ENCODE measurements at places on chromosomes 12 and 14.

DNA sequence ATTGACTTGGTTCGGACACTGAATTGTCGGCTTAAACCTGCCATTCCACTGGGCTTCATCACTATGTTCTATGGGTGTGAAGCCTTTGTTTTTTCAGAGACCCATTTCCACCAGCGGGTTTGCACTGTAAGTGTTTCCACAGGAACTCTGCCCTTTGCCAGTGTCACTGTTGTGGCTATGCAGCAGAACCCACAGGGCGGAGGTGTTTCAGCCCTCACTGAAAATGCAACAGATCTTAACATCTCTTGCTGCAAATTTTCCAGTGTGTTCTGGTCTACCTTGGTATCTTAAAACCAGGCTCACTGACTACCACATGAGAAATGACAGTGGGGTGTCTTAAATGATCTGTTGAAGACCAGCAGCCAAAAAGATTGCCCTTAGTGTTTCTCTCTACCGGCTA lies 21.1 kb downstream of the PRKCH start:
- DNase-seq: no peak

GRCh38 chr12:53703756-53704155 lies 23.5 kb downstream of the CALCOCO1 start:
- DNase-seq: peak; percentile 79

GRCh38 chr12:84732828-84733340 lies 179.7 kb downstream of the SLC6A15 start:
- no peak for DNase-seq

- DNase-seq: peak; percentile 62
Observed at GRCh38 chr12:12159988-12160387, 89.2 kb downstream of the BCL2L14 start.

DNA sequence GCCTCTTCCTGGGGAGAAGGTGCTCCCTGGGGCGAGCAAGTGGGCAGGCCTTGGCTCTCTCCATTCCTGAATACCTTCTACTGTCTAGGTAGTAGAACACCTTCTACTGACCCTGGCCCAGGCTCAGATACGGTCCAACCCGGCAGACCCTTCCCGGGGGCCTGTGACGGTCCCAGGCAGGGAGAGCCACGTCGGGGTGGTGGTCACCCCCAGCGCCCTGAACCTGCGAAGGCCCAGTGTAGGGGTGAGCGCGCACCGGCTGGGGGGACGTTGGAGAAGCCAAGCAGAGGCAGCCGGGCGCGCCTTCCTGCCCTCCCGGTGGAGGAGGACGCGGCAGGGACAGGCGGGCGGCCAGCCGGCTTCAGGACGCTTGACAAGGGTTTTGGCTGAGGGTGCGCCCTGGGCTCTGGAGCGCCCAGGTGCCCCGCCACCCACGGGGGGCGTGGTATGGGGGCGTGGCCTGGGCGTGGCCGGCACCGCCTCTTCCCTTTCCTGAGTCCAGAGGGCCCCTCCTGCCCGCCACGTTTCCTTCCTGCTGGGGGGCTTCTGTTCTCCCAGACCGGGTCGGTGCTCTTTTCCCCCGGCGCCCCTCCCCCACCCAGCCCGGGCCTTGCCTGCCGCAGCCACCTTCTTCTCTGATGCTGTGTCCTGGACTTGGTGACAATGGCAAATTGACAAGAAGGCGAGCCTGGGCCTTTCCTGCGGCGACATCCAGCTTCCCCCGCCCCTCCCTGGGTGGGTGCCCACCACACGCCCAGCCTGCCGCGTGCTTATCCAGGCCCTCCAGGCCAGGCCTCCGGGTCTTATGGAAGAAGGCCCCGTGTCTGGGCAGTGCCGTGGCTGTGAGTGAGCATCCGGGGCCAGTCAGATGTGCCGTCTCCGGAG lies 24.5 kb upstream of the PPP1R13B start:
- DNase-seq: no peak

GRCh38 chr14:22997676-22998323 lies 12.1 kb downstream of the C14orf93 start:
- no peak for DNase-seq

DNA sequence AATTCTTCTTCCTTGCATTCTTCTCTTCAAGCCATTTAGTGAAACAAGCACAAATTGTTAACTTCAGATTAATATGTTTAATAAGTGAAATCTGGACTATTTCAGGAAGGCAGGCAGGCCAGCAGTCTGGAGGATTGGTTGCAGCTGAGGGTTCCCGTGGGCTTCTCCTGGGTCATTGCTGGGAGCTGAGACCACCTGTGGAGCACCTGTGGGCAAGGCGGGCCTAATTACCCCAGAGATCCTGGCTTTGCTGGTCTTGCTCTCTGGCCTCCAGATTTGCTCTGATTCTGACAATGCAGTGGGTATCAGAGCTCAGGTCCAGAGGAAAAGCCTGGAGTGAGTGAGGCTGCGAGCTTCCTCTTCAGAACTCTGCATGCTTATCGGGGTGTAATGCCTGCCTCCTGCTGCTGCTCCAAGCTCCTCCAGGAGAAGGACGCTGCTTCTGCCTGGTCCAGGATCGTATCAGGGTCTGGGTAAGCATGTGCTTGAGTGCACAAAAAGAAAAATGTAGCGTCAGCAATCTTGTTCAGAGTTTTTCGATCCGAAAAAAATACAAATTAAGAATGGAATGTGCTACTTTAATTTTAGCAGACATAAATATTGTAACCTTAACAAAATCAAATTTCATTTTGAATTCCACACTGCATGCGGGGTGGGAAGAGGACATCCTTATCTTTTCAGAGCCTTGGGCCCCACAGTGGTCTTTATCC lies 93.8 kb downstream of the TMEM30B start:
- no peak for DNase-seq

- DNase-seq: no peak
Observed at GRCh38 chr14:25090256-25090655, 40.3 kb upstream of the STXBP6 start.

GRCh38 chr12:94676031-94676641 lies 25.8 kb upstream of the TMCC3 start:
- no peak for DNase-seq

- DNase-seq: no peak
Observed at GRCh38 chr12:62294378-62294777, 34.2 kb downstream of the USP15 start.

GRCh38 chr14:100873096-100873482 lies 30.4 kb downstream of the RTL1 start:
- no peak for DNase-seq

DNA sequence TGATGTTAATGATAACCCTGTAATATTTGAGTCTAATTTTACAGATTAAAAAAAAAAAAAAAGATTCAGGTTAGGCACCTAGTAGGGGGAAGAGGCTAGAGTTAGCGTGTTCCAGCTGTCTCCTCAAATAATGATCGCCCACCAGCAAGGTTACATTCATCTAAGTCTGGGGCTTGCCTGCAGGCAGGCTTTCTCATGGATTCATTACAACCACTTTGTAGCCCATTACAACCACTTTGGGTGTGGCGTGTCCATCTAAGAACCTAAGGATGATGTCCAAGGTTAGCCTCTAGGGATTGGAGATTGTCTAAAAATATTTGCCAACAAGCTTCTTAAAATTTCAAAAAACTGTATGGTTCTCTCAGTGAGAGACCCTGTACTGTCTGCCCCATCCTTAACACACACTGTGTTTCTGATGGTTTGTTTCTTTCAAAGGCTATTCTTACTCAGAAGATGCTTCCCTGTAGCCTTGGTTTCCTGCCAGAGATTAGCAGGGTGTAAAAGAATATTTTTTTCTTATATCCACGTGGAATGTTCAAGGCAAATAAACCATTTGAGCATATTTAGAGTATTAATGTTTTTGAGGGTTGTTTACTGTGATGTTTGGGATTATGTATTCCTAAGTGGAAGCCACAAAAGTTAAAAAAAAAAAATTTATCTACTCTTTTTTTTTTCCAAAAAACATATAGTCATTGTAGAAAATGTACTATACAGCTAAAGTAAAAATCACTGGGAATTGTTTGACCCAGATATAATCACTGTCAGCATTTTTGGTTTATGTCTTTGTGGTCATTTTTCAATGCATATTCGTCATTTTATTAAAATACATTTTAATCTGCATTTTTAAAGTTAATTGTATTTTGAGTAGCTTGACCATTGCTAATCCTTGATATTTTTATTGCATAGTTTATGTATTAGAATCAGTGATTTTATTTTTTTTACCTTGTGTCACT lies 1.7 kb downstream of the DYNC1H1 start:
- peak; percentile 31 for DNase-seq

DNA sequence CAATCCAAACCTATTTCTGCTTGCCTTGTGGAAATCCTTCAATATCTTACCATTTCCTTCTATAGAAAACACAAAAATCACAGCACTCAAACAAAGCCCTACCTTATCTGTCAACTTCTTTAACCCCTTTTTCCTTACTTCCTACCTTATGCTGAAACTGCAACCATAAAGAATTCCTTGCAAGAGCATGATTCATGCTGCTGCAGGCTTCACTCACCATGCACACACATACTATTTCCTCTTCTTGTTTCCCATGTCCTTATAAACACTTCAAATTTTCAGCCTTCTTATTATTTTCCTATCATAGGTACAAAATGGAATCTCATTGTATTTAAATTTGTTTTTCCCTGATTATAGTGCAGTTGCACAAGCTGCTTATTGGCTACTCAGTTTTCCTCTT lies 23.3 kb downstream of the LMNTD1 start:
- DNase-seq: peak; percentile 36

GRCh38 chr12:29769162-29769858 lies 14.4 kb downstream of the TMTC1 start:
- peak; percentile 41 for DNase-seq

DNA sequence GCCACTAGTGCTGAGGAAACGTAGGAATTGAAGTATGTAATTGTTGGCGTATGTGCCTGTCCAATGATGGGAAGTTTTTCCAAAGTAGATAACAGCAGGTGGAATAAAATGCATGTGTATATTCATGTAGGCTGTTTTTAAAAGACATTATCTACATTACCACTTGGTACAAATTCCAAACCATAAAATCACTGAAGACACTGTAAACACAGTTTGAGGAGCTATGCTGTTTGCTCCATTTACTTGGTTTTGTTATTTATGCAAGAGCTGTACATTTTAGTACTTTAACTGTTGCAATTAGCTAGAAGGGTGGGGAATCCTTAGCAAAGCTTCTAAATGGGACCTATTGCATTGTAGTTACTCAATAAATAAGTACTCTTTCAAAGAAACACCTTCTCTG lies 274.5 kb upstream of the DIO2 start:
- DNase-seq: no peak

GRCh38 chr12:41361738-41362137 lies 173.6 kb downstream of the PDZRN4 start:
- no peak for DNase-seq

GRCh38 chr14:38038171-38038570 lies 169.5 kb upstream of the SSTR1 start:
- no peak for DNase-seq

GRCh38 chr14:89107626-89108025 lies 283.2 kb downstream of the TTC8 start:
- DNase-seq: no peak

DNA sequence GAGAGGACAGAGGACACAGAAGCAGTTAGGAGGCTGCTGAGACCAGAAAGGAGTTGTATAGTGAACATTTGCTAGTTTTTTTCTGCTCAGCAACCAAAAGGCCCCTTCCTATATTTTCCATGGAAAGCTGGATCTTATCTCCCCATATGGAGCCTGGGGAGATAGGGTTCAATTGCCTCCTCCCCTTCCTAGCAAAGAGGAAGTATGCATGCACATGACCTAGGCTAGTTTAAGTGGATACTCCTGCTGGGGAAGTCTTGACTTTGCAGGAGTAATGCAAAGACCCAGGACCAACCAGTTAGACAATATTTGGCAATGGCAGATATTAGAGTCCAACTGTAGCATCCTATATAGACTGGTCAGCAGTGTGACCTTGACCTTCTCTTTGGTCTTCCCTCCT lies 15.1 kb downstream of the CHD8 start:
- DNase-seq: no peak

DNA sequence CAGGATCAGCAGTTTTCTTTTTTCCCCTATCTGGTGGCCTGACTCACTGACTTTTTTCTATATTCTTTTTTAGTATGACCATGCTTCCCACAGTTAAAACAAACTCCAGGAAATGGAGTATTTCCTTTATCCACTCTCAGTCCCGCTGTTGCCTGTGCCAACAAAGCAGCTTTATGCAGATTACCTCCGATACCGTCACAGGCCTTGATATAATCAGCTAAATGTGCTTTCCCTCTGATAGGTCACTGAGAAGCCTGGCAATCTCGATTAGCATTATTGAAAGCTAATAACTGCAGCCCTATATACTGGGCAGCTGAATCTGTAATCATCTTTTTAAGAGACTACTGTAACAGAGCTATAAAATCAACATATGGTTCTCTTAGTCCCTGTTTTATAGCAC lies 243.6 kb downstream of the KIF21A start:
- no peak for DNase-seq

DNA sequence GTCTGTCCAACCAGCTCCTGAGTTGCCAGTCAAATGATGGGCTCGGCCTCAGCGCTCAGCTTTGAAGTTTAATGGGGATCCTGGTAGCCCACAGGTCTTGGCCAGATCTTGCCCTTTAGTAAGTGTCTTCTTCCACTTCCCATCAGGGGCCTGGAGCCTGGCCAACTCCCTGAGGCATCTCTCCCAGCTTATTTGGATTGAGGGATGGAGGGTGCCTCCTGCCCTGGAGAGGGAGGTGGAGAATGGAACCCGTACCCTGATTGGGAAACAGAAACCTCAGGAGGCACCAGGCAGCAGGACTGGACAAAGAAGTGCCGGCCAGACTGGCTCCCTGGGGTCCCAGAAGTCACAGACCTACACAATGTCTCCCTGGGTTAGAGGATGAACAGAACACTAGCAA lies 40.5 kb upstream of the LTBP2 start:
- DNase-seq: no peak

GRCh38 chr14:76808011-76808410 lies 4.7 kb downstream of the ANGEL1 start:
- no peak for DNase-seq

Data from AG10803 (cell line).